ENCODE measurements at places on chromosomes 1 and 21.

- no peak for DNase-seq
Measured at GRCh38 chr1:33424205-33424604, 6.7 kb downstream of the PHC2 start.

DNA sequence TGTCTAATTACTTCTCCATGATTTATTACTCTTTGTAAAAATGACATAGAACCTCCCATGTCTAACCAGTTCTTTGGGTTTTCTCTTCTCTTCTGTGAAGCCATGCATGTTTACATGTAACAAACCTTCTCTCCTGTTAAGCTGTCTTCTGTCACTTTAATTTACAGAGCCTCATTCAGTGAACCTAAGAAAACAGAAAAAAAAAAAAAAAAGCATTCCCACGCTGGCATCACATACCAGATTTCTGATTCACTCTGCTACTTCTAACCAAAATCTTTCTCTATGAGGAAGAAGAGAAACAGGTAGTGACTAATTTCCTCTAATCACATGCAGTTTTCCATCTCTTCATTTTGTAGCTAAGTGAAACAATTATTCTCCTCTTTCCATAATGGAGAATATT, 141.4 kb upstream of the CXADR start:
- DNase-seq, result no peak

- DNase-seq, result no peak
Measured at GRCh38 chr1:206705191-206705590, 20.5 kb downstream of the MAPKAPK2 start.

DNA sequence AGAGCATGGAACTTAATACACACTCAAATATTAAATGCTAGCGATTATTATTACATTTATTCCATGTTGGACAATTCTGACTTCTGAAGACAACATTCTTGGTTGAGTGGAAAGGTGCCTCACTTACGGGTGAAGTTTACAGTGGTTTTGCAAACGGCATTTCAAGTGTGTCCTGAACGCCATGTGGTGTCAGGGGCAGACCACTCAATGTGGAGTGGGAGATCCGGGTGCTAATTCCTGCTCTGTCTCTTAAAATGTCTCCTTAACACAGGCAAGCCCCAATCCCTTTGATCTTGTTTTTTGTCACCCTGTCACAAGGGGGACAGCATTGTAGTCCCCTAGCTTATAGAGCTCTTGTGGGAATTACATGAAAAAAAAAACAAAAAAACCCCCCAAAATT, 5.6 kb upstream of the TDRD10 start:
- DNase-seq, result no peak

- no peak for DNase-seq
Measured at GRCh38 chr1:228756457-228756856, 21.2 kb downstream of the RHOU start.

DNA sequence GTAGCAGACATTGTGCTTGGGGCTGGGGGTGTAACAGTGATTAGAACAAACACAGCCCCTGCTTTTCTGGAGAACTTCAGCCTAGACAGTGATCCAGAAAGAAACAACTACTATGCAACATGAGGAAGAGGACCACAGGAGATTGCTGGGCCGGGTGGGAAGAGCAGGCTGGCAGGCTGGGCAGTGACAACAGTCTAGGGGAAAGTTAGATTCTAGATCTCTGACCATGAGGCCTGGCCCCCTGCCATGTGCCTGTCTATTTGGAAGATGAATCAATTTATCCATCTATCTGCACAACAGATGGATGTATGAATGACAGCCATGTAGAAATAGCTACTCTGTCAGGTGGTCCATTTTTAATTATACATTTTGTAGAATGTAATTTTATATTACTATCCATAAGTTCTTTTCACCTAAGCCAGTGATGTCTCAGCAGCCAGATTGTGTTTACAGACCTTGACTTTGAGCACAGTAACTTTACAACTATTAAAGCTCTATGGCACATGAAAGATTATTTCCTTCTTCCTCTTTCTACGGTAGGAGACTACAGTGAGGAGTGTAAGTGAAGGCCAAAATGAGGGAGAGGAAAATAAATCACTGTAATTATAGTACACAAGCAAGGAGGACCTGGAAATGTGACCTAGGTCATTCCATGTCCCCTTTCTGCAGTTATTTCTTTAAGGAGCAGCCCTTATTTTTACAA, 15.5 kb downstream of the CLIC6 start:
- no peak for DNase-seq

All from stimulated activated CD8-positive, alpha-beta memory T cell treated with anti-CD3 and anti-CD28 coated beads, Interleukin-4, amount 100 ng/mL, for 1 hour (primary cell).